ENCODE measurements at places on chromosomes 2 and 18. TPM values are rescaled to one million over a fixed set of nuclear protein-coding genes. Genes with fewer than 3 reads are reported as not detected.

DNA sequence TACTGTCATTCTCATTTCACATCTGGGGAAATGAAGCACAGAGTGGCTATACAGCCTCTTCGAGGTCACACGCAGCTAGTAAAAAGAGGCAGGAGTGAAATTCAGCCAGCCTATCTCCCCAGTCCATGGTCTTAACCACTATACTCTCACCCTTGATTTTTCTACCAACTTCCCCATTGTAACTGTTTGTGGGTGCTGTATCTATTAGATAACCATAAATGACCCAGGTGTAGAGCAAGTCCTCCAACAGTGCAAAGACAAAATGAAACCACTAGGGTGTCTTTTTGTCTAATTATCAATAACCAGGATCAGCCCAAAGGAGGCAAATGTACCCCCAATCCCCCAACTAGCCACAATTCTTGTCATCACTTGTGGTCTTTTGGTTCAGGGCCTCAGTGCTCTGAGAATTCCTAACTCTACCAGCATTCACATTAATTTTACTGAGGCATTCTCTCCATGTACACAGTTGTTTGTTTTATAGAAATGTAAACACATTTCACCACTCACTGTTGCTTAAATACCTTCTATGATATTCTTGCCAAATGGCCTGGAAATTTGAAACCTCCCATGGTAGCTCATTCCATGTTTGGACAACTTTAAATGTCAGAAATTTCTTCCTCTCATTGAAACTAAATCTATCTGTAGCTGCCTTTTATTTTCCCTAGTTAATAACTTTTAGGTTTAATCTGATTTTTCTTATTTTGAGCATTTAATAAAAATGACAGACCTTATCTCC lies 58.7 kb downstream of the SLC40A1 start:
- no peak for DNase-seq

DNA sequence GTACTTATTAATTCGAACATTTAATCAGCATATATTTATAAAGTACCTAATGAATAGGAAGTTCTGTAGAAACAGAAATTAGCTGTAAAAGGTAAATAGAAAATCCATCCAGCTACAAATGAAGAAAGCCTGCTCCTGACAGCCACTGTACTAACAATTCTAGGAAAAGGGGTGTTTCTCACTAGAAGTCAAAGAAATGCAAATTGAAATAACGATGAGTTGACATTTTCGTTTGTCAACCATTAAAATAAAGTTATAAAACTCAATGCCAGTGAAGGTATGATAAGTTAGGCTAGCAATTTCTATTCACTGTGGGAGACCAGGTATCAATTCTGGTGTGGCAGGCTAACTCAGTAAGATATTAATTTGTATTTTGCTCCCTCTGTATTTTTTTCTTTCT lies 198.0 kb downstream of the ARL4C start:
- no peak for DNase-seq

- no peak for DNase-seq
These were observed 275.3 kb downstream of the HRH4 start for GRCh38 chr18:24735624-24736231.

GRCh38 chr2:54572636-54573536 lies 116.8 kb downstream of the SPTBN1 start:
- DNase-seq = no peak

DNA sequence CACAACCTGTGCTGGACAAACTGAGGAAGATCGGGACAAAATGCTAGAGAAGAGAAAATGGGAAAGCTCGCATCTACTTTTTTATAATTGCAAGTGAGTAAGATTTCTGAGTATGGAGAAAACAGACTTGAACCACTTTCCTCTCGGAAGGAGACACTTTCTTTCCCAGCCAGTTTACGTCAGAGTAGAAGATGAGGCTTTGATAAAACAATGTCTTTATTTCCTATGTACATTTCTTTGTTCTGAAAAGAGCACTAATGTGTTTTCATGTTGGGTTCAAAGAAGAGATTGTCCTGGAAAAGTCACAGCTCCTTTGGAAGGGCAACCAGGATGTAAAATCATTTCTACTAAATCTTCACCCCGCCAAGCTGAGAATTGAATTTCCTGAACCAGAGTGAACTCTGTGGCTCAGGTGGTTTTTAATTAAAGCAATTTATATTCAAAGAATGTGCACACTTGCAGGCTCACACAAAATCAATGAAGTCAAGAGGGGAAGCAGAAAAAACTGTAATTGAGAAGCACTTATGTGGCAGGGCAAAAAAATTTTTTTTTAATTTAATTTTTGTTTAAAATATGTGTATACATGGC lies 23.4 kb upstream of the ITGA6 start:
- DNase-seq = no peak

DNA sequence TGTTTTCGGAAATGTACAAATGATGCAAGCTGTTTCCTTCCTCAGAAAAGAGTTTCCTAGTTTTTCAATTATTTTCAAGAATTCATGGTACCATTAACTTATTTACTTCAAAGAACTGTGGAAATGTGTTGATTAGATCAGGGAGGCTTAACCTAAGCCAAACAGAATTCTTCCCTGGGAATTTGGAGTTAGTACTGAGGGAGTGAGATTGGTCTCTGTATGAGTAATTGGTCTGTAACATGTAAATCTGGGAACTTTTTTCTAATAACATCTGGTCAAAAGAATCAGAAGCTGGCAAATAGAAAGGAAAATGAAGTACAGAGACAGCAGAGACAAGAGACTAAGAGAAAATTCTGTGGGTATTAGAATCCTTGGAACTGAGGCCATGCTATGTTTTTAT lies 145.8 kb downstream of the BABAM2 start:
- no peak for DNase-seq

DNA sequence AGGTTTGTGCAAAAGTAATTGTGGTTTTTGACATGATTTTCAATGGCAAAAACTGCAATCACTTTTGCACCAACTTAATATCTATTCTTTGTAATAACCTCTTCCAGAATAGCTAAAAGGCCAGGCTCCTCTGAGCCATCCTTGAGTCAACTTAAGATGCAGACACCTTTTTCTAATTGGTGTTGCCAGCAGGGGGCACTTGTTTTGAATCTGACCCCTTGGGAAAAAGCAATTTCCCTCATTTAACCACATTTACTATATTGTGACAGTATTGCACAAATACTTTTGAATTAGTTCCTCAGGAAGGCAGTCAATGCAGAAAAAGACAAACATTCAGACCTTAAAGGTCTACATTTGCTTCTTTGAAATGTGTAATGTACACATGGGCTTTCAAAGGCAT lies 78.6 kb upstream of the GALNT5 start:
- DNase-seq = no peak

DNA sequence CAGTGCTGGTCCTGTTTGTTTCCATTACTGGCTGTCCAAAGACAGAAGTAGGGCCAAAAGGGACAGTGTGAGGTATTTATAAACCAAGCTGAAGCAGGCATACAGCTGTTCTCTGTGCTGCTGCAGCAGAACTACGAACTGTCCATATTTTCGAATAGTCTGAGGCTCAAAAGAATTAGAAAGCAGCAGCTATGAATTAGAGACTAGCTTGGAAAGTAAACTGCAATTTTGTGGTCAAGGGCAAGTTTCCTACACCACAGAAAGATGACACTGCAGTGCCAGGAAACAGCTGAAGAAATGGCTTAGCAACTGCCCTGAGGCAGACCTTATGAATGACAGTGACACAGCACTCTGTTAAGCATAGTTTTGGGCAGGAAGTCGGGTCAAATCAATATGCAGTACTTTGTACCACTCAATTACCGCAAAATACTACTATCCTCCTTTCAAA lies 125.3 kb downstream of the TMEM131 start:
- DNase-seq = no peak

GRCh38 chr2:38552259-38552658 lies 50.5 kb downstream of the HNRNPLL start:
- DNase-seq = no peak

DNA sequence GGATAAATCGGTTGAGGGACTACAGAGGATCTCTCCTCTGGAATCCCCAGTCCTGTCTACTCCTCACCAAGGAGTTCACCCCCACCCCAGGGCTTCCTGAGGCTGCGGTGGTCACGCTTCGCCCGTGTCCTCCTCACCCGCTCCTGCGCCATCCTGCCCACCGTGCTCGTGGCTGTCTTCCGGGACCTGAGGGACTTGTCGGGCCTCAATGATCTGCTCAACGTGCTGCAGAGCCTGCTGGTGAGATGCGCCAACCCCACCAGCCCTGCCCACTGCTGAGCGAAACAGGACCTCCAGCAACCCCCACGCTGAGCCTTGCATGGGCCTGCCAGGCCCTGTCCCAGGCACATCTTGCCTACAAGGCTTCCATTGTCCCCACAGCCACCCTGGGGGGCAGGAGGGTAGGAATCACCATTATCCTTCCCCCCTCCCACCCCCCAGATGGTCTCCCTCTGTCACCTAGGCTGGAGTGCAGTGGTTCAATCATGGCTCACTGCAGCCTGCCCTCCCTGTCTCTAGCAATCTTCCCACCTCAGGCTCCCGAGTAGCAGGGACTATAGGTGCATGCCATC lies 6.7 kb upstream of the CTDSP1 start:
- no peak for DNase-seq

DNA sequence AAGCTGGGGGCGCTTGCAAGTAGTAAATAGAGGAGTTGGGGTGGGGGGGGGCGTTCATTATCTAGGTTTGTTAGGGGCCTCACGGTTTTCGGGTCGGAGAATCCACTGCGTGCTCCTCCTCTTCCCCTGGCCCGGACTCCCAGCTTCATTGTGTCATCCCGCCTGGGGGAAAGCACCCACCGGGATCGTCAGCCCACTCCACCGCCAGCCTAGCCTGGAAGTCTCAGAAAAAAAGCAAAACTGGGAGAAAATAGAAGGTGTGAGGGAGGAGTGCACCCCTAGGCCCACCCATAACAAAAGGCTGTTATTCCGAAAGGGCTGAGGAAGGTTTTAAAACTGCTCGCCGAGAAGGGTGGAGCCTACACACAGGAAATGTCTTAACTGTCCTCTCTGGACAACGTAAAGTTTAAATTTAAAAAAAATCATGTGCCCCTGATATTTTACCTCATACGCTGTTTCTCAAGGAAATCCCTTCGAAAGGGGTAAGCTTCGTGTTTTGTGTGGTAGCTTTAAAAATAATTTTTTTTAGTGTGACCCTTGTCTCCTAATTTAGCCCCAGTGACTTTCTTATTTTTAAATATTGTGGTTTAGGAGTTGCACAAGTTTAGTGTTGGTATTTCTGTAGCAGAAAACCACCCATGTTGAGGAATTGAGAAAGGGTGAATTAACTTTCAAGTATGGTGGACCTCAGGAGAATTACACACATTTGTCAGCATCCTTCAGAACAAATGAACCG lies 104.2 kb downstream of the SPTBN1 start:
- no peak for DNase-seq

DNA sequence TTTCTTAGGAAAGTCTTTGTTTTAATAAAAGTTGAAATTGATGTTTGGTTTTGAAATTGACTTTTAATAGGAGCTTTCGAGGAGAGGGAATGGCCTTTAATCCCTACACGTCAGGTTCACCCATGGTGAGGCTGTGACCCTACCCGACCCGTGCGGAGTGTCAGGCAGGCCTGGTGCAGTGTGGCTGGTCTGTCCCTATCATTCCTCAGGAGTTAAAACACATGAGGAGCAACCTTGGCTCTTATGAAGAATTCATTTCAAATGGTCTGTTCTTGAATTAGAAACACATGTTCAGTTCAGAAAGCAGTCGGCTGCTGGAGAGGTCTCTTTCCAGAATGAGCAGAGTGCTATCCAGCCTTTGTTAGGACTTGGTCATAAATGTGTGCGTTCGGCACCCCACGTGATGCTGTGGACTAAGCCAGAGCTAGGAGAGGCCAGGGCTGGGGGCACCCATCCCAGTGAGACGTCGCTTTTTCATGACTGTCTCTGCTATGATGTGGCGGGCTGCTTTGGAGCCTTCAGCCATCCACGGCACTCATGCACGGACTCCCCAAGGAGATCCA lies 54.7 kb downstream of the EMILIN2 start:
- peak; percentile 42 for DNase-seq

- no peak for DNase-seq
These were observed 131.2 kb downstream of the CERS6 start for GRCh38 chr2:168587307-168587706.

The GRB14 gene
- polyA plus RNA-seq = 0.95 TPM

The NAT8 gene
- polyA plus RNA-seq = not detected

The RAB17 gene
- polyA plus RNA-seq = 2.1 TPM

The SUCLG1 gene
- polyA plus RNA-seq = 142 TPM

The THSD7B gene
- 0.11 TPM for polyA plus RNA-seq

The CXXC1 gene
- polyA plus RNA-seq = 73.9 TPM

The METTL4 gene
- polyA plus RNA-seq = 8.3 TPM

All from urinary bladder (tissue), 4 donors.